ENCODE measurements at places on chromosomes 1 and 21.

GRCh38 chr21:38321568-38321967 lies 64.8 kb downstream of the KCNJ15 start:
- DNase-seq: no peak

GRCh38 chr1:156920233-156921052 lies at the start of gene LRRC71:
Gene LRRC71 (plus strand): TSS chr1:156920632. CDS start chr1:156920804, 172 bp downstream.
- peak; percentile 72 for DNase-seq

DNA sequence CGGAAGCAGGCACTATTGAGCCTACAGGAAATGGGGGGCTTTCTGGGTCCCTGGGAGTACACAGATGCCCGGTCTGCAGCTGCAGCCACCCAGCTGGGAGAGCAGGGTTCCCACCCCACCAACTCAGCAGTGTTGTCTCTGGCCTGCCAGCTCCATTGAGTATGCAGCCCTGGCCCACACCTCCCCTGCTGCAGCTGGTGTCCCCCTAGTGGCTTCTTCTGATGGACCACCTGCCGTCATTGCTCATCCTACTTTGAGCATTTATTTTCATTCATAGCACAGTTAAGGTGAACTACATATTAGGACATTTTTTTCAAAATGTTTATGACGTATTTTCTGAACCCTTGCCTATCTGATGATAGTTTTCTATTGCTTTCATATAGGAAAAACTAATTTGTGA lies 189.8 kb upstream of the LYPLAL1 start:
- DNase-seq: no peak

- no peak for DNase-seq
Measured at GRCh38 chr1:171833091-171833825, 8.0 kb upstream of the DNM3 start.

GRCh38 chr1:31991182-31991581 lies 22.5 kb upstream of the KHDRBS1 start:
- DNase-seq: no peak

Measured in RWPE1 (cell line).